ENCODE measurements at places on chromosomes 16 and 17.

DNA sequence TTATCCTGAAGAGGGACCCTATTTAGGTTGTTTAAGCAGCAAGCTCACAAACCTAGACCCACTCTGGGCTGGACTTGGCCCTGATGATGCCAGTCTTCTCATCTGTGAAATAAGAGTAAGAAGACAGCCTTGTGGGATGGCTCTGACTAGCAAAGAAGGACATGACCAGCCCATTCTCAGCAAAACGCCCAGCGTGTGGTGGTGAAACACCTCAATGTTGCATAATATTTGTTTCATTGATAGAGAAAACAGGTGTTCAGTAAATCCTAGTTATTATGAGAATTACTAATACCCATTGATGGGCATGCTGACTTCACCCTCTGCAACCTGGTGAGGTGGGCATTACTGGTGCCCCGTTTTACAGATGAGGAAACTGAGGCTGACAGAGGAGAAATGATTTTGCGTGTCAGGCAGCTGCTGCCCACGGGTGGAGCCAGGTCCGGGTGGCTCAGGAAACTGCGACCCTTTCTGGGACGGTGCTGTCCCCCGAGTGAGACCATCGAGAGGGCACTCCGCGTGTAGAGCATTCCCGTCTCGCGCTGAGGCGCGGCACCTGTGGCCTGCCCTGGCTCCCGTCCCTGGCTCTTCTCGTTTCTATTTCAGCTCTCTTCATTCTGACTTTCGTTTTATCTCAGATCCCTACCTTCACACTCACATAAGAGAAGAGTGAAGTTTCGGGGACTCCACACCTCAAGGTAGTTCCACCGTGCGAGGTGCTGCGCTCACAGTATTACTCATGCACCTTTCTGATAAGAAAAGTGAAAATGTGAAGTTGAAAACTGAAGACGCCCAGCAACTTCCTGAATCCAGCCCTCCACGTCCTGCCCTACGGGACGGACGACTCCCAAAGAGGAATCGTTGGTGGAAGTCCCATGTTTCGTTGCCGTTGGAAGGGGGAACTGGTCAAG, 48.5 kb downstream of the IRF8 start:
- peak; percentile 28 for DNase-seq

DNA sequence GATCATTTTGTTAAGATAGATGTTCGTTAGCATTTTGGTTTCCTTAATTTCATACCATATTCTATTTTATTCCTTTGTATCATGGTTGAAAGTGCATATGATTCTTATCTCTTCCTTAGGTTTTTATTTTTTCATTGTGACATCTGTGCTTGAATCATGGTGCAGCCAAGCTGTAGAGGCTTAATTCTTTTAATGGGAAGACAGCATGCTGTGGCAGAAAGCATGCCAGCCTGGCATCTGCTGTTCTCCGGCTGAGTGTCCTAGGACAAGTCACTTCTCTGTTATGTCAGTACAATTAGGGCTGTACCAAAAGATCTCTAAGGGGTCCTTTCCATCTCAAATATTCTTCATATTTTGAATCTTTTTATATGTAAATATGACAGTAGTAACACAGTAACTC, 68.5 kb upstream of the PMFBP1 start:
- no peak for DNase-seq

- DNase-seq, result no peak
Observed at GRCh38 chr16:66260522-66261254, 105.8 kb upstream of the CDH5 start.

DNA sequence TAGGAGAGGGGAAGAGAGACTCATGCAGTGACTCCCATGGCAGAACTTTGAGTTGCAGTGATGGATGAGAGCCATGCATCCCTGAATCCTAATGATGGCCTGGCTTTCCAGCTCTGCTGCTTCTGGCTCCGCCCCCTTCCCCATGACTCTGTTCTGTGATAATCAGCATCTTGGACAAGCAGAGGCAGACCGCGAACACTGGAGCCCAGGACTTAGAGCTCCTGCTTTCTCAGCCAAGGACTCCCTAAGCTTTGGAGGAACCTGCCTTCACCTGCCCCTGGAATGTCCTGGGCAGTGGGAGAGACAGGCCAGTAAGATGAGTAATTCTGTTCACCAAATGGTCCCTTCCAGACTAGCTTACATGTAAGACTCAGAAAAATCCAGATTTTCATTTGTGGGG, 12.5 kb downstream of the CCDC92B start:
- no peak for DNase-seq

DNA sequence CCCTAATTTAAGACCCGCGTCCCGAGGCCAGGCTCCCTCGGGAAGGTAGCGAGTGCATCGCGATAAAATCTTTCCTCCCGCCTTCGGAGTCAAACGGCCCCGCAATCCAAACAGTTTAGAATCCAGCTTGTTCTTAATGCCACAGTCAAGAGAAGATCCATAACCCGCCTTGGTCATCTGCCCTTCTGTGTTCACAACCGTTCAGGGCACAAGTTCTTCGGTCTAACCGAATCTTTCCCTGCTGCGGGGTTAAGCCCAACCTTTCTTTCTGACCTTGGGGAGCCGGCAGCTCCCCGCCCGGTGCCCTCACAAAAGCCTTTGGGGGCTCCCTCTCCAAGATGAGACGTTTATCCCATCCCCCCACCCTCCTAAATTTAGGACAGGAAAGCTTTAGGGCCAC, 30.3 kb downstream of the CPSF4L start:
- no peak for DNase-seq

- no peak for DNase-seq
Observed at GRCh38 chr16:80665356-80665755, 124.6 kb downstream of the DYNLRB2 start.

GRCh38 chr17:18008496-18009268, 30.3 kb downstream of the ATPAF2 start:
- no peak for DNase-seq

DNA sequence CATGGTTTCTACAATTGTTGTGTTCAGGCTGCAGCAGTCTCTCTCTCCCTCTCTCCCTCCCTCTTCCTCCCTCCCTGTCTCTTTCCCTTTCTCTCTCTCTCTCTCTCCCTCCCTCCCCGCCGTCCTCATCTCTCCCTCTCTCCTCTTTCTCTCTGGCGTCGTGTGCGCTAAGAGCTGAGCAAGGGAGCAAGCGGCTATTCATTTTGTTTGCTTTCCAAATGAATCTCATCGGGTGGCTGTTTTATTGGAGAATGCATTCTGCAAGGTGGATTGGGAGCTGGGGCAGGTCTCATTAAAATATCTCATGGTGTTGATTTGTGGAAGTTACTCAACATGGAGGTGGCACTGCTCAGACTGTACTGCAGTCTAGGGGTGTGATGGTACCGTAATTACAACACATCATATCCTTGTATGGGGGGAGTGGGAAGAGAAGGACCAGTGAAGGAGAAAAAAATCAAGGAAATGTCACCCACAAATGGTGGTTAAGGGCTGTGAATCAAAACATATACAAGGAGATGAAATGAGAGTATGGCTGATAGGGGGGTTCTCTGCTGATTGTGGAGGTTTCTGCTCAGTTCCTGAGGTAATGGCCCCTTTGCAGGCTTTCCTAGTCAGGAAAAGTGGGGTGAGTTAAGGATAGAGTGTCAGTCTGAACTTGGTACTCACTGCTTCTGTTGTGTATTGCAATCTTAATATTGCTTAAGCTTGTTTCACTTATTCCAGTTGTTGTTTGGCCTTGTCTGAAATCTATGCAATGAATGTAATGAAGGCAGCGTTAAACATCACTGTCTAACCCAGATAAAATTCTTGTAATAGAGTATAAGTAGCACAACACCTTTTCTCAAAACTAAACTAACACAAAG, 2.7 kb downstream of the MSL1 start:
- DNase-seq, result no peak

DNA sequence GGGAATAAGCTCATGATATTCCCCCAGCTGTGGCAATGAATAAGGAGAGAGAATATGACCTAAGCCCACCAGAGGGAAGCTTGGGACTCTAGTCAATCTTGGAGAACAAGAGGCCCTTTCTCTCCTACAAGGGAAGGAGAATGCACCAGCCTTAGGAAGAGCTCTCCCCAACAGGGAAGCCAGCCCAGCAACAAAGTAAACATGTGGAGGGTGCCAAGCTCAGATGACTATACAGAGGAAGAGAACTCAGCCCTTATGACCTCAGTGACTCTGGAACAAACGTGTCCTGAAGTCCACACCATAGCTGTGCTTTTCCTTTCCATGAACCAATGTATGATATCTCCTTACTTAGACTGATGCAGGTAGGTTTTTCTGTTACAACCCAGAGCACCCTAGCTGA, 219.7 kb downstream of the GSG1L start:
- no peak for DNase-seq

GRCh38 chr16:15973421-15973820, 24.0 kb downstream of the ABCC1 start:
- DNase-seq, result no peak

- DNase-seq, result no peak
Observed at GRCh38 chr17:78125976-78126894, 2.3 kb downstream of the TMC6 start.

DNA sequence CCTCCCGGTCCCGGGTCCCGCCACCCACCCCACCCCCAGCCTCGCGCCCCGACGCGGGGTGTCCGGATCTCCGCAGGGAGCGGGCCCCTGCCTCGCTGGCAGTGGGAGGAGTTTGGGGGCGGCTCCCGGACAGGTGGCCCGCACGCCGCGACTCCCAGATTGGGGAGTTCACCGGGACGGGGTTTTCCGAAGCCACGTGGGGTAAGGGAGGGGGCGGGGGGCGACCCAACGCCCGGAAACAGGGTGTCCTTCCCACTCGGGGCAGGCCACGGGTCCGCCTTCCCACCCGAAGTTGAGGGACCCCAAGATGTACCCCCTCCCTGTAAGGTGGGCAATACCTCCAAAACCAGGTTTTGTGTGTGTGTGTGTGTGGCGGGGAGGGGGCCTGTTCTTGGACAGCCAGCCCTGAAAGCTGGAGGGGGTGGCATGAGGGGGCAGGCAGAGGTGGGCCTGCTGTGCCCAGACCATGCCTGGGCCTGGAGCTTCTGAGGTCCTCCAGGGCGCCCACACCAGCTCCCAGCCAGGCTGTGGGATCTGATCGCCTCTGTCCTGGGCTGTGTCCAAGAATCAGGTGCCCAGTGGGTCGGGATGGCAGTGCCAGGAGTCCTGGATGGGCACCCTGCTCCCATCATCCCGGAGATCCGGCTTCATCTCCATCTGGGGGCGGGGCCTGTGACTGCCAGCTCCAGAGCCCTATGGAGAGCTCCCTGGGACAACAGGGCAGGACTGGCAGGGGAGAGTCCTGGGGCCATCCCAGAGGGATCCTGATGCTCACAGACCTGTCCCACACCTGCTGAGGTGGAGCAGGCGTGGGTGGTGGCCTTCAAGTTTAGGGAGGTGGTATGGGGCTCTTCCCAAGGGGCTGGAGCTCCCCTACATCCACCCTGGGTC, 767 bp downstream of the SYNGR2 start:
- DNase-seq, result peak; percentile 74

- peak; percentile 8 for DNase-seq
Observed at GRCh38 chr17:2943981-2944380, 119.4 kb downstream of the OR1D5 start.

- no peak for DNase-seq
Observed at GRCh38 chr16:77680496-77680895, 41.8 kb upstream of the NUDT7 start.

DNA sequence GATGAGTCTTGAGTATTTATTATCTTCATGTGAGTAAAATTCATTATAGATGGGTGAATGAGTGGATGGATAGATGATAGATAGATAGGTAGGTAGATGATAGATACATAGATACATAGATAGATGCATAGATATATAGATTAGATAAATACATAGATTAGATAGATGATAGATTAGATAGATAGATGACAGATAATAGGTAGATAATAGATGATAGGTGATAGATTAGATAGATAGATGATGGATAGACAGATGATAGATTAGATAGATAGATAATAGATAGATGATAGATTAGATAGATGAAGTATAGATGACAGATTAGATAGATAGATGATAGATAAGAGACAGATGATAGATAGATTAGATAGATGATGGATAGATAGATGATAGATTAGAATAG, 21.8 kb upstream of the WFIKKN2 start:
- no peak for DNase-seq

GRCh38 chr17:8792646-8793045, 6.5 kb downstream of the MFSD6L start:
- DNase-seq, result no peak

Data from CD4-positive, alpha-beta T cell treated with Interleukin-4 for 1 hour (primary cell).